ENCODE measurements at places on chromosomes 13 and 19.

DNA sequence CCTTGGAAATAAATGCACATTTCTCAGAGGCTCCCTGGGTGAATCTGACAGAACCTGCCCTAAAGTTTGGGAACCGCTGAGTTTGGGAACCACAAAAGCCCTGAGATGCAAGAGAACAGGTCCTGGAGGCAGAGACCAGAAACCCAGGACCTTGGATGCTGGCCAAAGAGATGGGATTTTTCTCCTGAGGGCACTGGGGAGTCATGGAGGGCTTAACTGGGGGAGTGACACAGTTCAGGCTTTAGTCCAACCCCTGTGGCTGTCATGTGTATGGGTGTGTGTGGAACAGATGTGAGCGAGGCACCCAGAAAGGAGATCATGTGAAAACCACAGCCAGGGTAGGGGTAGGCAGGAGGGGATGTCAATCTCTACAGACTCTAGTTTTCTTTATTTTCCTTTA is 3.9 kb upstream of the NCCRP1 start:
- DNase-seq = no peak

GRCh38 chr13:25037057-25037813 is 58.7 kb upstream of the PABPC3 start:
- DNase-seq = peak; percentile 43

- DNase-seq = peak; percentile 29
Measured at GRCh38 chr19:27733551-27734266, 1479.2 kb downstream of the UQCRFS1 start.

- DNase-seq = no peak
Measured at GRCh38 chr13:64410276-64411053, 2819.7 kb downstream of the PCDH9 start.

DNA sequence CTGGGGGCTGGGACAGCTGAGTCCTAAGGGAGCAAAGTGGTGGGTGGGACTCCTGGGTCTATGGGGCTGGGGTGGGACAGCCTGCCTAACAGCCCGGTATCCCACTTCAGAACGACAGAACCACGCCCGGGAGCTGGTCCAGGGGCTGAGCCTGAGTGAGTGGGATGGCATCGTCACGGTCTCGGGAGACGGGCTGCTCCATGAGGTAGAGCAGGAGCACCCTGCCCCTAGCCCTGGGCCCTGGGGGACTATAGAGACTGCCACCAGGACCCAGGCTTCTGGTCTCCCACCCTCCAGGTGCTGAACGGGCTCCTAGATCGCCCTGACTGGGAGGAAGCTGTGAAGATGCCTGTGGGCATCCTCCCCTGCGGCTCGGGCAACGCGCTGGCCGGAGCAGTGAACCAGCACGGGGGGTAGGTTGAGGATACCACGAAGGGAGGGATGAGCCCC is 8.6 kb downstream of the SPHK2 start:
- DNase-seq = no peak

DNA sequence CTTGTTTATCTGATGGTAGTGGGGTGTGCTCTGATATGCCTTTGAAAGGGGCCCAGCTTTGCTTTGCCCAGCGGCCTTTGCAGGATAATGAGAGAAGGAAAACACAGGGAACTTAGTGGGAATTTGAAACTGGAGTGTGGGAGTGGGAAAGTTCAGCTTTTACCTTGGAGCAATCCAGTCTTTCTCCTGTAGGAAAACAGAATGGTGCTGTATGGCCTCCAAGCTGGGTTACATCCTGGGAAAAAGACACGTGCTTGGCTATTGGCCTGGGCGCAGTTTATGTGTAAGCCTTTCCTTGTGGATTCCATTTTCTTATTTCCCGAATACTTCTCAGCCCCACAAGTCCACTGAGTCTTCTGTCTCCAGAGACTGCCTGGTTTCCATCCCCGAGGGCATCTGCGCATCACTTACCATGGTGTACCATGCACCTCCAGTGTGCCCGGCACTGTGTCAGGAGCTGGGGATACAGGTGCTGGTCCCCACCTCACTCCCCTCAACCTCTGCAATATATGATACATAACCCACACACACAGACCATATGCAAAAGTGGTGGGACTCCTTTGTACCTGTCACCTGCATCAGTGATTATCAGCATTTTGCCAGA is 31.5 kb downstream of the ACTN4 start:
- no peak for DNase-seq

GRCh38 chr19:7983286-7983950 is 22.0 kb downstream of the ELAVL1 start:
- DNase-seq = no peak

DNA sequence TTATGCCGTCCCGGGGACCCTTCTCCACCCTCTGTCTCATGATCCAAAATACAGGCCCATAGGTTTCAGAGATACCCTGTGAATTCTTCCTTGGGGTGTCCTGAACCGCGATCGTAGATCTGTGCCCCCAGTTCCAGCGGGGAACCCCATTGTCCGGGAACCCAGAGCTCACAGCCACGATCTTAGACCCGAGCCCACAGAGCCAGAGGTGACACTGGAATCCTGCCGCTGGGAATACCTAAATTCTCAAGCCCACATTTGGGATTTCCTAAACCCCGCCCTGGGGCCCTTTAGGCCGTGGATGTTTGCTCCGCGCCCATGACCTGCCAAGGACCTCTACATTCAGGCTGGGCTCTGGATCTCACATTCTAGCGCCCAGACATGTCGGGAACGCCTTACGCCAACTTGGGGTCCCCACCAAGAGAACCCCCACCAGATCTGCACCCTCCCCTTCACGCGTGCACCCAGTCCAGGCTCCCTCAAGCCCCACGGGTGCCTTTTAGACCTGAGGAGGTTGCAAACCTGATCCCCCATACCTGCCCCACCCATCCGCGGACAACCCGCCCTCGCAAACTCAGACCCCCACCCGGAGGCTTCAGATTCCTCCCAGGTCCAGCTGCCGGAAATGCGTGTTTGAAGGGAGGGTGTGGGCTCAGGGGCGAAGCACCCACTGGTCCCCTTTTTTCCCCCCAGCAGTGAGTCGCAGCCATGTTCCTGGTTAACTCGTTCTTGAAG is 605 bp downstream of the CAPNS1 start:
- DNase-seq = no peak

DNA sequence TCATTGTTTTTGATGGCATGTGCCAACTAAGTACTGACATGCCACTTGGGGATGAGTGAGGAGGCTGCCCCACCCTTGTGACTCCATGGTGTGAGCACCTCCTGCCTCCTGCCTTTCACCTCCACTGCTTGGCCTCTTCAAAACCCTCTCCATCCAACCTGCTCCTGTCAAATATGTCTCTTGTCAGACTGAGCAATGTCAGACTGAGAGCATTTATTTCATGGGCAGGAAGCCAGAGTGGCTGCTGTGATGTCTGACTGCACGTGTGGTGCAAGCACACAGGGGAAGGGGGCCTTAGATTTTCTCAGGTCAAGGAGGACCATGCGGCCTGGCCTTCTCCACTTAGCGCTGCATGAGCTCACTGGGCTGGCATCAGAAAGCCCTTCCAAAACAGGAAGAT is 68.3 kb downstream of the STARD13 start:
- no peak for DNase-seq

DNA sequence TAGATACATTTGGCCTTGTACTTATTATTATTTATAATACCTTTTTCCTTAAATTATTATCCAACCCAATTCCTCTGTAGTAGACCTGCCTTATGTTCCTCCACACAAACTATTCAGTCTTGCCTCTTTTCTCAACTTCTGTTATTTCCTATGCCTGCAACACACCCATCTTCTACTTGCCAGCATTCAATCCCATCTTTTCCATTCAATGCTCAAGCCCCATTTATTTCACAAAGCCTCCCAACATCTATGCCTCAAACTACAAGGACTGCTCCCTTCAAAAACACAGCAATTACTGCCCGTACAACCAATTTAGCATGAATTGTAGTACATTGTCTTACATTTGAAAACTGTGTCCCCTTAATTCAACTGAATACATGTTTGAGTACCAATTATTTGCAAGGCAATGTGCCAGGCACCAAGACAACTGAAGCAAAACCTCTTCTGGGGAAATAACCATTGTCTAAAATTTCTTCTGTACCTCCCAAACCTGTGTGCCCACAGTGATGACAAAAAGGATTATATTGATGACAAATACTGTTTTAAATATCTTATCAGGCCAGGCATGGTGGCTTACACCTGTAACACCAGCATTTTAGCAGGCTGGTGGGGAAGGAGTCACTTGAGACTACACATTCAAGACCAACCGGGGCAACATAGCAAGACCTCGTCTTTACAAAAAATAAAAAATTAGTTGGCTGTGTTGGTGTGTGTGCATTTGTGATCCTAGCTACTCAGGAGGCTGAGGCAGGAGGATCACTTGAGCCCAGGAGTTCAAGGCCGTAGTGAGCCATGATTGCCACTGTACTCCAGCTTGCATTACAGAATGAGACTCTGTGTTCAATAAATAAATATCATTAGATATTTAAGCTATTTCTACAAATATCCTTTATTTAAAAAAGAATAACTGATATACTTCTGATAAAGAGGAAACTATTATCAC is 35.1 kb downstream of the ELF1 start:
- DNase-seq = no peak

- DNase-seq = no peak
Measured at GRCh38 chr13:71339736-71340135, 527.3 kb downstream of the DACH1 start.

- no peak for DNase-seq
Measured at GRCh38 chr13:46587807-46588418, 34.9 kb downstream of the LRCH1 start.

DNA sequence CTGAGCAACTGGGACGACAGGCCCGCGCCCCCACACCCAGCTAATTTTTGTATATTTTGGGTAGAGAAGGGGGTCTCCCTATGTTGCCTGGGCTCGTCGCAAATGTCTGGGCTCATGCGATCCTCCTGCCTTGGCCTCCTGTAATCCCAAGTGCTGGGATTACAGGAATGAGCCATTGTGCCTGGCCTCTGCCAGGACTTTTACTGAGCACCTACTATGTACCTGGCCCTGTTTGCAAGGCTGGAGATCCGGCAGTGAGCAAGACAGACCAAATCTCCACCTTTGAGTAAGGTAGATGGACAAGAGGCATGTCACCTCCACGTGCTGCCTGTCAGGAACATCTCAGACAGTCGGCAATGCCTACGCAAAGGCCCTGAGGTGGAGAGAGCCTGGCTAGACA is 6.9 kb downstream of the FKBP8 start:
- DNase-seq = no peak

- no peak for DNase-seq
Measured at GRCh38 chr13:100483841-100484381, 104.7 kb downstream of the GGACT start.

GRCh38 chr13:101945435-101945834 is 456.4 kb downstream of the FGF14 start:
- DNase-seq = no peak

GRCh38 chr13:111904701-111905608 is 162.0 kb upstream of the SOX1 start:
- no peak for DNase-seq

DNA sequence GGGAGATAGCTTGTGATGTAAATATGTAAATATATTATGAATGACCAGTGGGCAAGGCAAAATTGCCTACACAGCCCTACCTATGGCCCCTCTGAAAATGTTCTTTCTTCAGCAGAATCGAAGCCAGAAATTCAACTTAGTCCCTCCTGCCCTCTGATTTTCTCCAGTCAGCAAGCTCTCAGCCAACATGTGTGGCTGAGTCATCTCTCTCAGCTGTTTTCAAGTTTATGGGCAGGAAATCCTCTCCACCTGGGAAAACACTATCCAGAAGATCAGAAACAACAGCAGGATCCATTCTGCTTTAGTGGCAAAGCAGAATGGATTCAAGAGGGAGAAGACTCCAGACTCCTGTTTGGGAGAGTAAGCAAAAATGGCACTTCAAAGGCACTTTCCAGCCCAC is 8.9 kb upstream of the ZNF527 start:
- no peak for DNase-seq

DNA sequence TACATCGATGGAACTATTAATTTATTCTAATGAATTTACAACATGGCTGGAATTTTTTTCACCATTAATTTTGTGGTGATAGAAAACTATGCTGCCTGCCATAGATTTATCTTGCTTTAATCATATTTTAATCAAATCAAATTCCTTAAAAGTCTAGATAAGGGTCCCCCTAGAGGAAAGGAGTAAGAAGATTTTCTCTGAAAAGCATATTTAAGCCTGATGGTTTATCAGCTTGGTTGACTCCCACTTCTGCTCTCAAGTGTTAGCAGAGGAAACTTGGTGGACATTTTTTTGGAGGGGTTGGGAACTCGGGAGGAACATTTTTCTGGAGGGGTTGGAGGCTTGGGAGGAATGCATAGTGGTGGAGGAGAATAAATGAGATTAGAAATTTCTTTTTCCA is 253.3 kb downstream of the KCNRG start:
- DNase-seq = no peak

- DNase-seq = no peak
Measured at GRCh38 chr13:71626421-71627117, 240.4 kb downstream of the DACH1 start.

GRCh38 chr19:42207767-42208271 is 9.7 kb downstream of the DEDD2 start:
- DNase-seq = no peak

DNA sequence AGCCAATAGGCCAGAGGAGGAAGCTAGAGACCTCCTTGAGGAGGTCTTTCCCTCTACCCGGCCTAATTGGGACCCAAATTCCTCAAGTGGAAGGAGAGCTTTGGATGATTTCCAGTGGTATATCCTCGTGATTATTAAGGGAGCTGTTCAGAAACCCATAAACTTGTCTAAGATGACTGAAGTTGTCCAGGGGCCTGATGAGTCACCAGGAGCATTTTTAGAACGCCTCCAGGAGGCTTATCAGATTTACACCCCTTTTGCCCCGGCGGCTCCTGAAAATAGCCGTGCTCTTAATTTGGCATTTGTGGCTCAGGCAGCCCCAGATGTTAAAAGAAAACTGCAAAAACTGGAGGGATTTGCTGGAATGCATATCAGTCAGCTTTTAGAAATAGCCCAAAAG is 198.1 kb downstream of the ZNF486 start:
- no peak for DNase-seq

GRCh38 chr19:1282588-1283206 is 3.0 kb upstream of the EFNA2 start:
- DNase-seq = no peak

GRCh38 chr13:51839711-51840540 is 5.1 kb downstream of the TMEM272 start:
- no peak for DNase-seq

GRCh38 chr13:45341034-45341798 is at the start of gene TPT1:
TSS of gene TPT1 (minus strand) at chr13:45341183. CDS start at chr13:45341069, 114 bp downstream.
- DNase-seq = peak; percentile 100

DNA sequence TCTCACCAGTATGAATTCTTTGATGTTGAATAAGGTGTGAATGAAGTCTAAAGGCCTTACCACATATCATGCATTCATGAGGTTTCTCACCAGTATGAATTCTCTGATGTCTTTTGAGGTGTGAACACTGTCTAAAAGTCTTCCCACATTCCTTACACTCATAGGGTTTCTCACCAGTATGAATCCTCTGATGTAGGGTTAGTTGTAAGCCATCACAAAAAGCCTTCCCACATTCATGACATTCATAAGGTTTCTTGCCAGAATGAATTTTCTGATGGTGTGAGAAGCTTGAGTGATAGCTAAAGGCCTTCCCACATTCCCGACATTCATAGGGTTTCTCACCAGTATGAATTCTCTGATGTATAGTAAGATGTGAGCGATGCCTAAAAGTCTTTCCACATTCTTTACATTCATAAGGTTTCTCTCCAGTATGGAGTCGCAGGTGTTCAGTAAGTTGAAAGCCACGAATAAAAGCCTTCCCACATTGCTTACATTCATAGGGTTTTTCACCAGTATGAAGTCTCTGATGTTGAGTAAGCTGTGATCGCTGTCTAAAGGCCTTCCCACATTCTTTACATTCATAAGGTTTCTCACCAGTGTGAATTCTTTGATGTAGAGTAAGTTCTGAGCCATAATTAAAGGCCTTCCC is 27.7 kb downstream of the ZNF461 start:
- no peak for DNase-seq

GRCh38 chr19:46631481-46631880 is 4.5 kb downstream of the GNG8 start:
- no peak for DNase-seq

Data from lower leg skin (tissue), 4 donors.